ENCODE measurements at places on chromosomes 2 and 18.

DNA sequence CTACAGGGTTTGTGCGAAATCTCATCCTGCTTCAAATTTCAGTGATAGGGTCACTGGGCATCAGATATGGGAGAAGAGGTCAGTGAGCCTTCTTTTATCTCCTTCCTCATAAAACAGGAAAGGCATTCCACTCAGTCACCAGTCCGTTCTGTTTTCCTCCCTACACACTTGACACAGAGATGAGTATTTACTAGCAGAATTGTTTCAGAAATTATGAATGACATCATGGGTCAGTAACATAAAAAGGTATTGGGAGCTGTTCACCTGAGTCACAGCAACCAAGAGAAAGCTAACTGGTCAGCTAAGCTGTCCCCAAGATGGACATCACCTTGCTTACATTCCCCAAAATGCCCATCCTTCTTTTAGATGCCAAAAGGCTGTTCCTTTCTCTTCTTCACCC, 96.3 kb downstream of the ACVR1 start:
- no peak for DNase-seq

DNA sequence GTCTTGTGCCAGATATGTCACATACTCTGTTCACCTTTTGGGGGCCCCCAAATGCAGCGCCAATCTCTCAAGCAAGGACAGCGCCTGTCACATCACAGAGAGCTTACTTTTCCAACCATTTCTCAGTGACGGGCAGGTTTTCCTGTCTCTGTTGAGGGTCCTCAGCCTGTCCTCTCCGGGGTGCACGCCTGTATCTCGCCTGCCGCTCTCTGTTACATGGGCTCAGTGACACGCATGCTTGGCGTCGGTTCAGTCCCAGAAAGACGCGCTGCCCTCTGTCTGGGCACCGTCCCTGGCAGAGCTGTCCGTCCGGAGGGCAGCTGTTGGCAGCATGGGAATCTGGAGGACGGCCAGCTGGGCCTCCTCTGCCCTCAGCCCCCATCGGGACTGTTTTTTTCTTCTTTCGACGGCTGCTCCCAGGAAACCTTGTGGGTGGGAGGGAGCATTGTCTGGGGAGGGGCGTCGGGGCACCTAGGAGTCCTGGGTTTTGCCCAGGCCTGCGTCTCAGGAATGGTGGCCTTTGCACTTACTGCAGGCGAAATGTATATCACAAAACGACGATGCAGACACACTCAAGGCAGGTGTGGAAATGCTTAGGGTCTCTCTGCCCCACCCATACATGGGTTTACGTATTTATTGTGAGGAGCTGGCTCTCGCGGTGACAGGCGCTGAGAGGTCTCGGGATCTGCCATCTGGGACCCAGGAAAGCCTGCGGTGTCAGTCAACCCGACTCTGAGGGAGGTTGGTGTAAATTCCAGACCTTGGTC, 30.9 kb downstream of the RTP5 start:
- DNase-seq, result no peak

- no peak for DNase-seq
Measured at GRCh38 chr2:63497576-63497975, 90.7 kb downstream of the WDPCP start.

DNA sequence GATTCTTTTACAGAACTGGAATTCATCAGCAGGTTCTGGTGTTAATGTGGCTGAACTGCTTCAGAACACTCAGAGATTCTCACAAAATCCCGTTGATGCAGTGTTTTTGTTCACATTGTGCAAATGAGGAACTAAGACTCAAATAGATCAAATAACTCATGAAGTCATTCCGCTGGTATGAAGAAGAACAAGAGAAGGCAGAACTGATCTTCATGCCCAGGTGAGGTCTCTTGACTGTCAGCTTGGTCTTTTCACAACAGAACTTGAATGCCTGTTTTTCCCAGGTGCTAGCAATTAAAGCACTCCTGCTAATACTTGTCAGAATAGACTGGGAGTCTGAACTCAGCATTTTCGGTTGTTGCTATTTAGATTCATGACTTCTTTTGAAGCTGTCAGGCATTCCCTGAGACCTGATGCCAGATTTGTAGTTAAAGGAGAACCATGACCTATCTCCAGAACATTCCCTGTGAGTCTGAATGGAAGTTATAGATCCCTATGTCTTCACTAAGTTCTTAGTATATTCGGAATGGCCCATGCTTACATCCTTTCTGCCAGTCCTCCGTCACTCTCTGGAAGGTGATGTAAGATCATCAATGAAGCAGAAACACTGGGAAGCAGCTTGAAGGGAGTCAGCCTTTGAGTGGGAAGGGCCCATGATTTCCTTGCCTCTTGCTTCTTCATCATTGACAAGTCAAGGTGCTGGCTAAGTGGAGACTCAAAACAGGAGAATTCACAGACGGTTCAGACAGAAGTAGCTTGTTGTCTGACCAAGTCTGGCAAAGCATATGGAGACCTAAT, 155.7 kb downstream of the MTCL1 start:
- DNase-seq, result no peak

DNA sequence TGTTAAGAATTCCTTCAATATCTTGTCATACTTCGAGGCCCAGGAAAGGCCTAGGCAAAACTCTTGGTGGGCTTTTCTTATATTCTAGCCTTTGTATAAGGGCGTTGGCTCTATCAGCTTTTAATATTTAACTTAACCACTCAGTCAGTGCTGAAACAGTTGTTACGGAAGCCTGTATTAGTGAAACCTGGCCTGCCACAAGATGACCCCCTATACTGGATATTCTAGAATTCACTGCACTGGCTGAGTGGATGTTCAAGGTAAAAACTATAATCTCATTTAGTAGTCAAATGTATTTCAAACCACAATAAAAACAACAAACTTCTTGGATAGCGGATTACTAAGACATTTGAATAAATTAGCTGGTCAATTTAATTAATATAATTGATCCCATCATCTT, 91.7 kb upstream of the HNMT start:
- no peak for DNase-seq

DNA sequence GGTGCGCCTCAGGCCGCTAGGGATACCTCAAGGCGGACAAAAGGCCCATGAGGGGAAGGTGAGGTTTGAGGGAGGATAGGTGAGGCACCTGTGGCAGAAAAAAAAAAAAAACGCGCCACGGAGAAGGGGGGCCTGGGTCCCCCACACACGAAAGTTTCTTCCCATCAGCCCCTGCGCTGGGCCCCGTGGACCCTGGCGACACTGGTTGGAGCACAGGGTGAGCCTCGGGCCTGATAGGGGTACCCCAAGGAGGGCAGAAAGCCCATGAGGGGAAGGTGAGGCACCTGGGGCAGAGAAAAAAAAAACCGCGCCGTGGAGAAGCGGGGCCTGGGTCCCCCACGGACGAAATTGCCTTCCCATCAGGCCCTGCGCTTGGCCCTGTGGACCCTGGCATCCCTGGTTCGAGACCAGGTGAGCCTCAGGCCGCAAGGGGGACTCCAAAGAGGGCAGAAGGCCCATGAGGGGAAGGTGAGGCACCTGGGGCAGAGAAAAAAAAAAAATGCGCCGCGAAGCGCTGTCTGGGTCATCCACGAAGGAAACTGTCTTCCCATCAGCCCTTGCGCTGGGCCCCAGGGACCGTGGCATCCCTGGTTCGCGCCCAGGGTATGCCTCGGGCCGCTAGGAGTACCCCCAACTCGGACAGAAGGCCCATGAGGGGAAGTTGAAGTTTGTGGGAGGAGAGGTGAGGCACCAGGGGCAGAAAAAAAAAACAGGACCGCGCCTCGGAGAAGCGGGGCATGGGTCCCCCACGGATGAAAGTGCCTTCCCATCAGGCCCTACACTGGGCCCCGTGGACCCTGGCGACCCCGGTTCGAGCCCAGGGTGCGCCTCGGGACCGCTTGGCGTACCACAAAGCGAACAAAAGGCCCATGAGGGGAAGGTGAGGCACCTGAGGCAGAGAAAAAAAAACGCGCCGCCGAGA, 226.2 kb downstream of the CCDC74A start:
- DNase-seq, result no peak

DNA sequence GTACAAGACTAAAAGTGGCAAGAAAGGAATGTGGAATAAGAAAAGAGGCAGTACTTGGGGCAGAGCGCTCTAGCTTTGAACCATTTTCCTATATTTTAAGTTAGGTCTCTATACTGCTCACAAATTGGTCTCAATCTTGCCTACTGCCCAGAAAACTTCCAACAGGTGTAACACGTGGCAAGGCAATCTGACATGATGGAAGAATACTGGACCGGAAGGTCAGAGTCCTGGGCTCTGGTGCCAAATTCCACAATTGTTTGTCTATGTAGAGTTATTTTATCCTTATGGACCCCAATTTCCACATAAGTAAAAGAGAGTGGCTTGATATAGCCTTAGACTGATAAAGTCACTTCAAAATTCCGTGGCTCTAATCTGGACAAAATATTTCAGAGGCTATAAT, 28.9 kb downstream of the NHEJ1 start:
- no peak for DNase-seq

- DNase-seq, result no peak
Measured at GRCh38 chr2:190467575-190468083, 59.5 kb downstream of the MFSD6 start.
